Upper lobe of left lung (tissue), 6 donors: ENCODE measurements at places on chromosomes 16 and 17. TPM values are rescaled to one million over a fixed set of nuclear protein-coding genes. Genes with fewer than 3 reads are reported as not detected.

GRCh38 chr17:72604518-72604917 is 483.7 kb downstream of the SOX9 start:
- no peaks in the 10 kb centered on the region for H3K36me3 ChIP-seq
- no peaks in the 10 kb centered on the region for H3K4me1 ChIP-seq
- peak; percentile 25 for DNase-seq
- H3K4me3 ChIP-seq: no peak overlapping the region
- H3K27ac ChIP-seq: no peak overlapping the region

DNA sequence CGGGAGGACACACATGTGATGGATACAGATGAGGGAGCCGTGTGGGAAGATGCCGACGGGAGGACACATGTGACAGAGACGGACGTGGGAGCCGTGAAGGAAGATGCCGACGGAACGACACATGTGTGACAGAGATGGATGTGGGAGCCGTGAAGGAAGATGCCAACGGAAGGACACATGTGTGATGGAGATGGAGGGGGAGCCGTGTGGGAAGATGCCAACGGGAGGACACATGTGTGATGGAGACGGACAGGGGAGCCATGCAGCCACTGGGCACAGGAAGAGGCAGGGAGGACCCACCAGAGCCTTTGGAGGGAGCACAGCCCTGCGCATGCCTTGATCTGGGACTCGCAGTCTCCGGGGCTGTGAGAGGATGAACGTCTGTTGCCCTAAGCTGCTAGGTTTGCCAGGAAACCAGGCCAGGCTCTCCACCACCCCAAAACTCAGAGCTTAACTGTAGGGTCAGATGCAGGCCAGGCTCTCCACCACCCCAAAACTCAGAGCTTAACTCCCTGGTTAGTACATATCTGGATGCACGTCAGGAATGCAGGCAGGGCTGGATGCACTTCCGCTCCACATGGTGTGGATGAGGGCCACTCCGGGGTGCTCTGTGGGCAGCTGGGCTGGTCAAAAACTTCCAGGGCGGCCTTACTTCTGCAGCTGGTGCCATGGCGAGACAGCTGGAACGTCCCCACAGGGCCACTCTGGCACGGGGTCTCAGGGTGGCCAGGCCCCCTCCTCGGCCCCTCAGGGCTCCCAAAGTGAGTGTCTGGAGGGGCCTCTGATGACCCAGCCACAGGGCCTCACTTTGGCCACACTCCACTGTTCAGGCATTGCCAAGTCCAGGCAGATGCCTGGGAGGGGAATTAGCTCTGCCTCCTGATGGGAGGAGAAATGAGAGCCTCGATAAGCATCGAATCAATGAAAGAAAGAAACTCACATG is 47.7 kb upstream of the ZNF469 start:
- H3K27ac ChIP-seq: no peak overlapping the region
- no peaks in the 10 kb centered on the region for H3K27me3 ChIP-seq
- H3K36me3 ChIP-seq: no peaks in the 10 kb centered on the region
- H3K4me1 ChIP-seq: no peaks in the 10 kb centered on the region
- no peak overlapping the region for H3K4me3 ChIP-seq
- DNase-seq: no peak

- DNase-seq: no peak
- no peaks in the 10 kb centered on the region for H3K27me3 ChIP-seq
- no peak overlapping the region for H3K27ac ChIP-seq
- peaks cover 4% of the 10 kb centered on the region for H3K36me3 ChIP-seq
- peak overlapping the region; percentile 98 for H3K4me3 ChIP-seq
- peaks cover 31% of the 10 kb centered on the region for H3K4me1 ChIP-seq
These were observed 1.4 kb downstream of the CENPN start for GRCh38 chr16:81008505-81008789.

DNA sequence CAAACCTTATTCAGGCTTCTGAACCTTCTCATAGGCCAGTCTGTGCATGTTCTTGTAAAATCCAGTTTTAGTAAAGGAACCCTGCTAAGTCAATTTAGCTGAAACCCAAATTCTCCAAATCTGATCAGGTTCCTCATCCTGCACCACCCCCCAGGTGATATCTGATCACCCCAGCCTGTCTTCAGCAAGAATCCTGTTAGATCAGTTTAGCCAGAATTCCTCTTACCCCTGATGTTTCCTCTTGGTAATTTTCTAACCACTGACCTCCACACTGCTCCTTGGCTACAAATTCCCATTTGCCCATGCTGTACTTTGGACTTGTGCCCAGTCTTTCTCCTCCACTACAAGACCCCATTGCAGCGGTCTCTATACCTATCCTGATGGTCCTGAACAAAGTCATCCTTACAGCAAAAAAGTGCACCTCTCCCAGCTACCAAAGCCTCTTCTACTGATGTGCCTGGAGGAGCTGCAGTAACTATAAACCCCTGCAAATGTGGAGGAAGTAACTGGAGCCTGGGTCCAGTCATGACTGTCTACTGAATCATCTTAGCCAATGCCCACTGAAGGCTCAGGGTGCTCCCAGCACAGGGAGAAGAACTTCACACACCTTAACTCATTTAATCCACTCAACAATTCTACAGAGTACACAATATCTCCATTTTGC is 23.8 kb downstream of the TEX14 start:
- H3K4me3 ChIP-seq: no peak overlapping the region
- no peak overlapping the region for H3K27ac ChIP-seq
- H3K27me3 ChIP-seq: no peaks in the 10 kb centered on the region
- H3K36me3 ChIP-seq: no peaks in the 10 kb centered on the region
- H3K4me1 ChIP-seq: no peaks in the 10 kb centered on the region

- H3K36me3 ChIP-seq: peaks cover 2% of the 10 kb centered on the region
- no peak overlapping the region for H3K27ac ChIP-seq
- H3K4me1 ChIP-seq: peaks cover under 1% of the 10 kb centered on the region
These were observed 6.2 kb upstream of the CYLD start for GRCh38 chr16:50735629-50736122.

DNA sequence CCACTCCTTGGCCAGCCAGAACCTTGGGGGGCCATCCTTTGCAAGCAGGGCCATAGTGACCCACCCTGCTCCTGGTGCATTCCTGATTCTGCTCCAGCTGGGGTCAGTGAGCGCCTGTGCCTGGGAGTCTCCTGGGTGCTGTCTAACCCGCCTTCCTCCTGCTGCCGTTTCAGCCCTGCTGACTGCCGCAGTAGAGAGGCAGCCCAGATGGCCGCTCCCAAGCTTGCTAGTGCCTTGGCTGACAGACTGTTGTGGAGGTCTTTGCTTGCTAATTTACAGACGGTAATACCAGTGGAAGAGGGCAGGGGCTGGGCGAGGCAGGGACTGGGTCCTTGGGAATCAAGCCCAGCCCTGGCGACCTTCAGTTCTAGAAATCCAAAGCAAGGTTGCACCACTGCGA is 99.6 kb downstream of the SOCS1 start:
- DNase-seq: no peak
- H3K36me3 ChIP-seq: no peaks in the 10 kb centered on the region
- no peak overlapping the region for H3K4me3 ChIP-seq
- H3K27me3 ChIP-seq: no peaks in the 10 kb centered on the region
- peaks cover 7% of the 10 kb centered on the region for H3K4me1 ChIP-seq
- no peak overlapping the region for H3K27ac ChIP-seq

- no peaks in the 10 kb centered on the region for H3K27me3 ChIP-seq
- peaks cover 88% of the 10 kb centered on the region for H3K4me1 ChIP-seq
- H3K4me3 ChIP-seq: no peak overlapping the region
- H3K36me3 ChIP-seq: no peaks in the 10 kb centered on the region
These were observed 3.4 kb upstream of the MTSS2 start for GRCh38 chr16:70689035-70689969.

GRCh38 chr17:62718429-62718828 is 89.7 kb downstream of the MARCHF10 start:
- no peak overlapping the region for H3K4me3 ChIP-seq
- DNase-seq: no peak
- H3K27ac ChIP-seq: no peak overlapping the region
- no peaks in the 10 kb centered on the region for H3K27me3 ChIP-seq

DNA sequence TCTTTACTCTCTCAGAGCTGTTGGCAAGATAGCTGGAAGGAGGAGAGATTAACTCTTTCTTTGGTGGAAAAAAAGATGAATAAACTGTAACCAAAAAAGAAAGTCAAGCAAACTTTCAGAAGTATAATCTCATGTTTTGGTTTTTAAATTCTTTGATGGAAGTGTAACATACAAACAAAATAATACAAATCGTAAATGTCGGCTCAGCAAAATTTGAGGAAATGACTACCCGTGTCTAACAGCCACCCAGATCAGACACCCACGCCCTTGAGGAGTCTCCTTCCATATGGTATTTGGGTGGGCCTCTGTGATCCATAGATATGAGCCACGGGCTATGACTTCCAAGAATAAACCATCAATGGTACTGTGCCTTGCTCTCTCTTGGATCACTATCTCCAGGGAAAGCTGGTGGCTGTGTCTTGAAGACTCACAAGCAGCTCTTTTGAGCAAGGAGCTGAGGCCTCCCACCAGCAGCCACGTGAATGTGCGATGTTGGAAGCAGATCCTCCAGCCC is 9.6 kb upstream of the CD300C start:
- H3K27me3 ChIP-seq: no peaks in the 10 kb centered on the region
- no peaks in the 10 kb centered on the region for H3K4me1 ChIP-seq
- no peak for DNase-seq
- no peak overlapping the region for H3K4me3 ChIP-seq
- H3K27ac ChIP-seq: no peak overlapping the region
- H3K36me3 ChIP-seq: no peaks in the 10 kb centered on the region

DNA sequence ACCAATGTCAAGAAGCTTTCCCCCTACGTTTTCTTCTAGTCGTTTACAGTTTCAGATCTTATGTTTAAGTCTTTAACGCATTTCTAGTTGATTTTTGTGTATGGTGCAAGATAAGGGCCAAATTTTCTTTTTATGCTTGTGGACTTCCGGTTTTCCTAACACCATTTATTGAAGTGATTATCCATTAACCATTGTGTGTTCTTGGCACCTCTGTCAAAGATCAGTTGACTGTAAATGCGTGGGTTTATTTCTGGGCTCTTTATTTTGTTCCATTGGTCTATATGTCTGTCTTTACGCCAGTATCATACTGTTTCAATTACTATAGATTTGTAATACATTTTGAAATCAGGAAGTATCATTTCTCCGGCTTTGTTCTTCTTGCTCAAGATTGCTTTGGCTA is 49.5 kb downstream of the CEP112 start:
- no peak overlapping the region for H3K27ac ChIP-seq
- DNase-seq: no peak
- no peaks in the 10 kb centered on the region for H3K4me1 ChIP-seq
- H3K27me3 ChIP-seq: no peaks in the 10 kb centered on the region
- no peaks in the 10 kb centered on the region for H3K36me3 ChIP-seq
- no peak overlapping the region for H3K4me3 ChIP-seq

- H3K27me3 ChIP-seq: no peaks in the 10 kb centered on the region
- peaks cover 27% of the 10 kb centered on the region for H3K4me1 ChIP-seq
- no peak overlapping the region for H3K27ac ChIP-seq
- DNase-seq: no peak
- H3K4me3 ChIP-seq: no peak overlapping the region
These were observed 158.3 kb upstream of the PLCG2 start for GRCh38 chr16:81620796-81621195.

- H3K4me1 ChIP-seq: no peaks in the 10 kb centered on the region
- no peaks in the 10 kb centered on the region for H3K27me3 ChIP-seq
- no peak overlapping the region for H3K4me3 ChIP-seq
- no peaks in the 10 kb centered on the region for H3K36me3 ChIP-seq
- H3K27ac ChIP-seq: no peak overlapping the region
These were observed 67.4 kb upstream of the CLEC18A start for GRCh38 chr16:69883744-69884143.

DNA sequence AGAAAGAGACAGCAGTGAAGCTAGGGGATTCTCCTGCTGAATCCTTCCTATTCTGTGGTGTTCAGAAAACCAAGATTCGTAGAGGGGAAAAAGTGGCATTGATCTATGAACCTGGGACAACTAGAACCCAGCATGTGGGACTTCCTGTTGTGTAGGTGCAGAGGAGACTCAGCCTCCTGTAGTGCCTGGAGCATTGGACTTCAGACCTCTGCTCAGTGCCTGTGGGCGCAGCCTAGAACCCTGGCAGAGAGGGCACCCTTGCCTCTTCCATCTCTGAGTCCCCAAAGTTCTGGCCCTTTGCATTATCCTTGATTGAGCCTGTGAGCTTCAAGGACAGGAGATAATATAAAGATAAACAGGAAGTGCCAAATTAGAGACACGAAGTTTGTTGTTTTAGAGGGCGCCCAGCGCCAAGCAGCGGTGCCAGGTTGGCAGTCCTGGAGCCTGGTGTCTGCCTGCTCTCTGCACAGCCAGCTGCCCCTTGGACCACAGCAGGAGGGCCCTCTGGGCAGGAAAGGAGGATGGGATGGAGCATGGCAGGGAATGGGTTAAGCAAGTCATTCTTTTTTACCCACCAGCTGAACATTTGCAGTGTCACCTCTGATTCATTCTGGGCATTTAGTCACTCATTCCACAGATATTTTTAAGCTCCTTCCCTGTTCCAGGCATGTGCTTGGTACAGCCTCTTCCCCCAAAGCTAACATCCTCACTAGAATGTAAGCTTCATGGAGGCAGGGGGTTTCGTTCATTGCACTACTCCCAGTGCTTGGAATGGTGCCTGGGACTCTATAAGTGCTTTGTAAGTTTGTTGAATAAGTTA is 11.9 kb upstream of the SP6 start:
- no peaks in the 10 kb centered on the region for H3K36me3 ChIP-seq
- H3K4me3 ChIP-seq: no peak overlapping the region
- DNase-seq: no peak
- H3K4me1 ChIP-seq: peaks cover 10% of the 10 kb centered on the region
- no peak overlapping the region for H3K27ac ChIP-seq

DNA sequence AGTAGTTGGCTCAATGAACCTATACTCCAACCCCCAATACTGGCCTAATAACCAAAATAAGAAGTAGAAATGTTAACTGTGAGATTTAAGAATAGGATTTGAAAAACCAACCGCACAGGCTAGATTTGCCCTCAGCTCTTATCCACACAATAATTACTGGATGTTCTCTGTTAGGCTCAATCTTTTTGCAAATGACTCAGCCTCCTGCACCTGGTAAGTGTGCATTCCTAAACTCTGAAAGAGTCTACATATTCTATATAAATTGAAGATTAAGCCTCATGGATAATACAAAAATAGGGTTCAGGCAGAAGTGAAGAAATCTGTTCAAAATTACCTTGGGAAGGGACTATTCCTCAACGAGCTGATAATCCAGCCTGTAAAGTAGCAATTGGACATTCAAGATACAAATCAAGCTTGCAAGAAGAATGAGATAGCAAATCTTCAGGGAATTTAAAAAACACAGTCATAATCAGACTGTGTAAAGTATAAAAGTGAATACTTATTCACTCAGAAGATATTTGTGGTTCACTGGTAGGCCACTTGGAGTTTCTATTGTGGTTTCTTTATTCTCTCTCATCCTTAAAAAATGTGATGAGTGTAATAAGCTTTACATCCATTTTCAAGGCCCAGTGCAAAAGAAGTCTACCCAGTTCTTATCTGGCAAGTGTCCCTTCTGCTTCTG is 931.9 kb upstream of the SOX9 start:
- H3K36me3 ChIP-seq: no peaks in the 10 kb centered on the region
- no peak overlapping the region for H3K4me3 ChIP-seq
- H3K27ac ChIP-seq: no peak overlapping the region

GRCh38 chr17:55161935-55162555 is 102.7 kb upstream of the HLF start:
- H3K4me3 ChIP-seq: no peak overlapping the region
- H3K4me1 ChIP-seq: no peaks in the 10 kb centered on the region
- H3K36me3 ChIP-seq: no peaks in the 10 kb centered on the region
- no peak overlapping the region for H3K27ac ChIP-seq
- no peaks in the 10 kb centered on the region for H3K27me3 ChIP-seq

PPL gene
- total RNA-seq: 142 TPM

PMM2 gene
- total RNA-seq: 27.2 TPM

SPNS2 gene
- total RNA-seq: 41.8 TPM

RCVRN gene
- total RNA-seq: 0.10 TPM

TBC1D3H gene
- not detected for total RNA-seq

ABCC12 gene
- total RNA-seq: not detected

CCDC144A gene
- 8.3 TPM for total RNA-seq

KRT15 gene
- 11.6 TPM for total RNA-seq
